ENCODE measurements at places on chromosomes 16 and 17. TPM values are rescaled to one million over a fixed set of nuclear protein-coding genes. Genes with fewer than 3 reads are reported as not detected.

DNA sequence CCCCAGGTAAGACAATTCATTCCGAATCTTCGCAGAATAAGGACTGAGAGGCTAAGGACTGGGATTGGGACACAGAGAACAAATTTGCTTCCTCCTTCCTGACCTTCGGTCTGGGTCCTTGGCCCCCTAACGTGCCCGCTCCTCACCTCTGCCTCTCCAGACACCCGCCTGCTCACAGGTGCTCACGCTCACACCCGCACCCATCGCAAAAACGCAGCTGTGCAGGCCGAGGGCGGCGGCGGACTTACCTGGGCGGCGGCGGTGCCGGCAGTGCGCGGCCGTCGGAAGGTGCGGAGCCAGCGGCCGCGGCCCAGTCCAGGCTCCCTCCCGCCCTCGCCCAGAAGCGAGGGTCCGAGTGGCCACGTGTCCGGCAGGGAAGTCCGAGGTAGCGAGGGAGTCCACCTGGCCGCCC lies 7.1 kb upstream of the HOXB9 start:
- DNase-seq: no peak

The CBLN1 gene
- 5.1 TPM for polyA plus RNA-seq

GRCh38 chr16:85541980-85542900 lies 70.9 kb upstream of the GSE1 start:
- DNase-seq: no peak

The KRT28 gene
- polyA plus RNA-seq: not detected

GRCh38 chr17:80826955-80827645 lies 164.5 kb upstream of the CHMP6 start:
- DNase-seq: no peak

DNA sequence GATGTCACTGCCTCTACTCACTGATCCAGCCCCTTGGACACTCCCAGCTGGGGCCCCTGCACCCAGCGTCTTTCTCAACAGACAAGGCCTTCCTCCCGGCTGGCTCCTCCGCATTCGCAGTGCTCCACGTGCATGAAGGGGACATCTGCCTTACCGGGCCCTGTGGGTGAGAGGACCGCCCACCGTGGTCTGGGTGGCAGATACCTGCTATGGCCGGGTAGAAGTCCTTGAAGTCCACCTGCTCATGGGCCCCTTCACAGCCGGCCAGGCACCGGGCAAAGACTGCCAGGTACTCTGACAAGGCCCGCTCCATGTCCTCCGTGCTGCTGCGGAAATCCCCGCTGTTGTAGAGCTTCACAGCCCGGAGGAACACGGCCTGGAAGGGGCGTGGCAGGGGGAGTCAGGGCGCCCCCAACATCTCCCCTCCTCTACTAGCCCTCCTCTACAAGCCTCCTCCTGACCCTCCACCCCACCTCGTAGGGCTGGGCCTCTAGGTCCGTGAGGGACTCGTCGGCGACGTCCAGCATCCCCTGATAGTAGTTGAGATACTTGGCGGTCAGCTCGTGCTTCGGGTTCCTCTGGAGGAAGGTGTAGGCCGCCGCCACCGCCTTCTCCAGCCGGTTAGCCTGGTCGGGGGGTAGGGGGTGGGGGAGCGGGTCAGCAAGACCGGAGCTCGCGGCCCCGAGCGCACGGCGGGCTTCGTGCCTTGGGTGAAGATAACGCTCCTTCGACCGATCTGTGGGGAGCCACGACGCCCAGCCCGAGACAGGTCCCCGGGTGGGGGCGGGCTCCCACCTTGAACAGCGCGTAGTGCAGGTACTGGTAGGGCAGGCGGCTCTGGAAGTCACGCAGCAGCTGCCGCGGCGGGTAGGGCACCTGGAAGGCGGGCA lies 845 bp downstream of the P3H4 start:
- no peak for DNase-seq

All from muscle of arm (tissue), 14 donors.